Activated naive CD8-positive, alpha-beta T cell treated with anti-CD3 and anti-CD28 coated beads, Interleukin-2, amount 50 U/mL, for 16 hours (primary cell): ENCODE measurements at places on chromosomes 6 and 20.

- no peak for DNase-seq
These were observed 17.9 kb downstream of the GCM1 start for GRCh38 chr6:53130569-53131290.

DNA sequence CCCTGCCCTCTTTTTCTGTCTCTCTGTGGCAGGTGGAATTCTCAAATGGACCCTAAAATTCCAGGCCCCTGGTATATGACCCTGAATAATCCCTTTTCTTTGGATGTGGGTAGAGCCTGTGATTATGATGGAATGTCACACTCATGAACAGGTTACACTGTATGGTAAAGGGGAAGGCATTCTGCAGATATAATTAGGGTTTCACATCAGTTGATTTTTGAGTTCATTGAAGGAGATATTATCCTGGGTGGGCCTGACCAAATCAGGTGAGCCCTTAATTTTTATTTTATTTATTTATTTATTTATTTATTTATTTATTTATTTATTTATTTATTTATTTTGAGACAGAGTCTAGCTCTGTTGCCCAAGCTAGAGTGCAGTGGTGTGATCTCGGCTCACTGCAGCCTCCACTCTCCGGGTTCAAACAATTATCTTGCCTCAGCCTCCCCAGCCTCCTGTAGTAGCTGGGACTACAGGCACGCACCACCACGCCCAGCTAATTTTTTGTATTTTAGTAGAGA, 13.7 kb upstream of the STMND1 start:
- no peak for DNase-seq

DNA sequence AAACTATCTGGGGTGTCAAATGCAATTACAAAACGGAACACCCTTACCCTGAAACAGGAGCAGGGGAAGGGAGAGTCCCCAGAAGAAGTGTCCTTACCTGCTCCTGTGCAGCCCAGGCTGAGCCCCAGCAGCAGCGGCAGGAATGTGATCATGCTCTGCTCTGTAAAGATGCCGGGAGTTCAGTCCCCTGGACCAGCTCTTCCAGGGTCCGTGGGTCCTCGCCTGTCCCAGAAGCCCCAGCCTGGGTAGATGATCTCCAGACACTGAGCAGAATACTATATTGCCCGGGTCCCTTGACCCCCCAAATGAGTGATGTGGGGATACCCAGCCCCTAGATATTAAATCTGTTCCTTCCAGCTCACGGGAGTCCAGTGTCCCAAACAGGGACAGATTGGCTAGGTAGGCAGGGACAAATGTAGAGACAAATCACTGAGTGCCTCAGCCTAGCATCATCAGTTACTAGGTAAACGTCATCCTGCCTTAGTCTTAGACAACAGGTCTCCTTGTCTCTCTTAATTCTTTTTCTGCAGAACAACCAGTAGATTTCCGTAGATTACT, at the start of gene HLA-DMB:
Gene HLA-DMB, minus strand, starts transcription at position 373 of the 558 bp plus-strand sequence. Its CDS starts 221 bp downstream, at position 152.
- DNase-seq: no peak

- DNase-seq: no peak
These were observed 40.5 kb downstream of the SLC22A1 start for GRCh38 chr6:160162030-160162566.

- no peak for DNase-seq
These were observed 63.0 kb downstream of the IGF2R start for GRCh38 chr6:160031871-160032270.

DNA sequence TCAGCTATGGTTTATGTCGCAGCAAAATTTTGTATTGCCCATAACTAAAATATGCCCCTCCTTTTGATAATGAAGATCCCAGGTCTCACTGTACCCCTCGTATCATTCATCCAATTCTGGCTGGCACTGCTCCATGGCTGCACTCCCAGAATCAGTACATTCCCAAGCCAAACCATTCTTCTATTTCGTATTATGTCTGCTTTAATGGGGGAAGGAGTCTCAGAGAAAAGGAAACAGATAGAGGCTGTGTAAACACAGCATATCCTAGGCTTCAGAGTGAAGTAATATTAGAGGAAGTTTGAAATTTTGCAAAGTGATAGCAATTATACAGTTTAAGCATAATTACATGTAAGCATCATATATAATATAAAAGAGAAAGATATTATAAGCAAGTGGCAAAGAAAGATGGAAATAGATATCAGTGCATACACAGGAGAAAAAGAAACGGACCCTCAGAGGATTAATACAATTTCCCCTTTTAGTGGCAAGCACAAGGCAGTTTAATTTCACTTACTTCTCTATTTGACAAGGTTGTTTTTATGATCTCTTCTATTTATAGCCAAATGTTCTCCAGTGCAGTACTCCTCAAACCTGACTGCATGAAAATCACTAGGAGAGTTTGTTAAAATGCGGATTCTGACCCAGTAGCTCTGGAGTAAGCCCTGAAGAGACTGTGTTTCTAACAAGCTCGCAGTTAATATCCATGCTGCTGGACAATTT, 56.5 kb upstream of the TENT5A start:
- DNase-seq: no peak

DNA sequence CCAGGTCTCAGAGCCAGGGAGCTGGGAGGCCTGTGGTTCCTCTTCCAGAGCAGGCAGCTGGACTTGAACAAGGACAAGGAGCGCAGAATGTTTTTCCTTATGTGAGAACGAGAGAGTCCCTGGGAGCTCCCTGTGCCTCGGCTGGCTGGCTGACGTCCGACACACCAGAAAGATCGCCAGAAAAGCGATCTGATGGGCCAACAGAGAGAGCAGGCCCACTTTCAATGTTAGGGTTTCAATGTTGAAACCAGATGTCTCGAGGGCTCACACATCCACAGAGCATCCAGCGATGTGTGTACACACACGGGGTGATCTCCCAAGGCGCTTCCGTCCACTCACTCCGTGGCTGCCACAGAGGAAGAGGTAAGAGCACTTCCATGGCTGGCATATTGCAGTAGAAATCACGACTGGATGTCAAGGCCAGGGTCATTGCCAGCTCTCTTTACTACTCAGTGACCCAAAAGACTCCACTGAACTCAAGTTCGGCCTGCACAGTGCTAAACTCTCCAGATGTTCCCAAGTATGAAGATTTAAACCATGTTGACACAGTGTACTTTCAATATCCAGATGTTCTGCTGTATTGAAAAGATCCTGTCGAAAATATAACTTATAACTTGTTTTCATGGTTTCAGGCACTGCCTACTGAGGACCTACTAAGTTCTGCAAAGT, 70.8 kb upstream of the FOXC1 start:
- no peak for DNase-seq

DNA sequence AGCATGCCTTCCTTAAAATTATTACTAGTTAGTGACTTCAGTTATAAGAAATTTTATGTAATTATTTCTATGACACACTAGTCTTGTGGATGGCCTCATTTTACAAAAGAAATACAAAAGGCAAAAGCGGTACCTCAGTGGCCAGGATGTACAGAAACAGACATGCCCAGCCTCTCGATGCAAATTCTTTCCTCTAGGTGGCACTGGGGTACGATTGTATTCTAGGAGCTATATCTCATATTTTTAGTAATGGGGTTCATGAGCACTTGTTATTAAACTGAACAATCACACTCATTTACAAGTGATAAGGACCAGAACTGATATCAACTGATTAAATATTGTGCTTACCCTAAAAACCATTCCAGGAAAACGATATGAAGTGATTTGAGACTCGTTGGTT, 59.8 kb downstream of the SOD2 start:
- no peak for DNase-seq

DNA sequence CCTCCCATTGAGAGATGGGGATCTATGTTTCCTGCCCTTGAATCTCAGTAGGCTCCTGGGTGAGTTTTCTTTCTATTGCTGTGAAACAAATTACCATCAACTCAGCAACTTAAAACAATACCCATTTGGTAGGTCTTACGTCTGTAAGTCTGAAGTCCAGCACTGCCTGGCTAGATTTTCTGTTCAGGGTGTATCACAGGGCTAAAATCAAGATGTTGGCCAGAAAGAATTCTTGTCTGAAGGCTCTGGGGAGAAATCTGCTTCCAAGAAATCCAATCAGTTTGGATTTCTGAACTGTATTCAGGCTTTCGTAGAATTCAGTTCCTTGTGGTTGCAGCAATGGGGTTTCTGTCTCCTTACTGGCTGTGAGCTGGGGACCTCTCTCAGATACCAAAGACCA, 99.6 kb upstream of the SLC24A3 start:
- DNase-seq: no peak

DNA sequence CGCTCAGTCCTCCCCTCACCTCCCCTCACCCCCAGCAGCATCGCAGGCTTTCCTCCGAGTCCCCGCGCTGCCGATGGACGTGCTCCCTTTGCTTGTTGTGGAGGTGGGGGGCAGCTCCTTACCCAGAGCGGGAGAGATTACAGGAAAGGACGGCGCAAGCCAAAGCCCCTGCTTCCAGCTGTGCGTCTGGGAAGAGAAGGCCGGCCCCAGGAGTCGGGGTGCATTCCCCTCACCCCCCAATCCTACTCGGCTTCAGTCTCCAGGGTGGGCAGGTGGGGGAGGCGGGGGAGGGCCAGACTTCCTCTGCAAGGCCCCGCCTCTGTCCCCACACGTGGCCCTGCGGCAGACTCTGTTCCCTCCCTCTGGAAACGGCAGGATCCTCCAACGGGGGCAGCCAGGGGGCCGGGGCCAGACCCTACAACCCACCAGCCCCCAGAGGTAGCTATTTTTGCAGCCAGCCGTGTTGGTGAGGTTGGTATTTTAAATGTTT, 43.6 kb downstream of the NTSR1 start:
- no peak for DNase-seq

GRCh38 chr6:82033631-82034211, 213.8 kb downstream of the IBTK start:
- no peak for DNase-seq

- no peak for DNase-seq
These were observed 179.9 kb upstream of the DTNBP1 start for GRCh38 chr6:15842727-15843117.

DNA sequence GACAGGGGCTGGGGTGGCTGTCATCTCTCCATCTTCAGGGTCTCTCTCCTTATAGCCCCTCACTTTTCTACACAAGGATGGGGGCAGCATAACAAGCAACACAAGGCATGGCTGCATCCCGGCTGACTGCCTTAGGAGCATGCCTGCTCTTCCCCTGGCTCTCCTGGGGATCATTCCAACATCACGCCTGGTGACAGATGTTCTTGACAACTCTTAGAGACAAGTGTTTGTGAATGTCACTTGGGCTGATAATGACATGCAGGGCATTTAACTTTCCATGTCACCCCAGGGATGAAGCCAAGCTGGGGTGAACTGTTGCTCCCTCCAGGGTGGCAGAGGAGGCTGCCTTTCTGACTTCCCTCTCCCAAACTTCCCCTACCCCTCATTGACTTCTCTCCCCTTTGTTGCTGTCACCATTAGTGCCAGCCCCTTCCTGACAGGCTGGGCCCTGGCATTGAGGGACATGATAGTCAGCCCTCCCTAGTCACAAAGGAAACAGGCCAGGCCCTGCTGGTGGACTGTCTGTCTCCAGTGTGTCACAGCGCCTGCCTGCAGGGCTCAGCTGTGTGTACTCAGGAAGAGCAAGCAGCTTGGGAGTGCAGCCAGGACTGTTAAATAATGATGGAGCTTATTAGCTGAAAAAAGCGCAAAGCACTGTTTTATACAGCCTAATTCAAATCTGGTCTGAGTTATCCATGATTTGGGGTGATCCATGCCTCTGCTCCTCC, 161.8 kb downstream of the LRFN2 start:
- DNase-seq: no peak

DNA sequence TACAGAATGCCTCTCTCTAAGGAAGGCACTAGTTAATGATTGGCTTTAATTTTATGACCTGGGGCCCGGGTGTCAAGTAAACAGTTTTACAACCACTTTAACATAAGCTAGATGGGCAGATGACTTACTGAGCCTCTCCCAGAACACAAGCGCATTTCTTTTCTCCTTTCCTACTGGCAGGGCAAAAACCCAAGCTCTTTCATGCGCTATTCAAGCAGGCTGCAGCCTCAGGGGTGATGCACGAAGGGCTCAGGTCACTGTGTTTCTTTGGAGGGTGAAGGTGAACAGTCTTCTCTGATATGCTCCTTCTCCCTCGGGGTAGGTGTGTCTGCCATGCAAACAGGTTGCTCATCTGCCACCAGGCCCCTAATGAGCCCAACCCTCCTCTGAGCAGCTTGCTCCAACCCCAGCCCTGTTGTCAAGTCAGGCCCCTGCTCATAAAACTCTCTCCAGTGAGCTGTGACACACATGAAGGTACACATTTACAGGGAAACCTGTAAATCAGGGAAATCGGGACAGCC, 73.5 kb upstream of the CDH4 start:
- no peak for DNase-seq

DNA sequence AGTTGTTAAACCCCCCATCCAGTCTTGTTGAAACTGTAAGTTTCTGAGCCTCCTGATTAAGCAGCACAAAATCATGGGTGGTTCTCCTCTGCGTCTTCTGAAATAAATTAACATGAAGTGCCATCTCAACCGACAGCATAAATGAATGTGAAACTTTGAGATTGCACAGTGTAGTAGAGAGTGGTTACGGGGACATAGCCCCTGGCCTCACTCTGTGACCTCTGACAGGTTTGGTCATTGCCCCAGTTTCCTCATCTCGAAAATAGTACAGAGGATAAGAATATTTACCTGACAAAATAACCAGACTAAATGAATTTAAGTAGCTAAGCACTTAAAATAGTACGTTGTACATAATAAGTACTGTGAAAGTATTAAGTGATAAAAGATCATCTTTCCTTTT, 19.1 kb downstream of the NKX2-4 start:
- no peak for DNase-seq

DNA sequence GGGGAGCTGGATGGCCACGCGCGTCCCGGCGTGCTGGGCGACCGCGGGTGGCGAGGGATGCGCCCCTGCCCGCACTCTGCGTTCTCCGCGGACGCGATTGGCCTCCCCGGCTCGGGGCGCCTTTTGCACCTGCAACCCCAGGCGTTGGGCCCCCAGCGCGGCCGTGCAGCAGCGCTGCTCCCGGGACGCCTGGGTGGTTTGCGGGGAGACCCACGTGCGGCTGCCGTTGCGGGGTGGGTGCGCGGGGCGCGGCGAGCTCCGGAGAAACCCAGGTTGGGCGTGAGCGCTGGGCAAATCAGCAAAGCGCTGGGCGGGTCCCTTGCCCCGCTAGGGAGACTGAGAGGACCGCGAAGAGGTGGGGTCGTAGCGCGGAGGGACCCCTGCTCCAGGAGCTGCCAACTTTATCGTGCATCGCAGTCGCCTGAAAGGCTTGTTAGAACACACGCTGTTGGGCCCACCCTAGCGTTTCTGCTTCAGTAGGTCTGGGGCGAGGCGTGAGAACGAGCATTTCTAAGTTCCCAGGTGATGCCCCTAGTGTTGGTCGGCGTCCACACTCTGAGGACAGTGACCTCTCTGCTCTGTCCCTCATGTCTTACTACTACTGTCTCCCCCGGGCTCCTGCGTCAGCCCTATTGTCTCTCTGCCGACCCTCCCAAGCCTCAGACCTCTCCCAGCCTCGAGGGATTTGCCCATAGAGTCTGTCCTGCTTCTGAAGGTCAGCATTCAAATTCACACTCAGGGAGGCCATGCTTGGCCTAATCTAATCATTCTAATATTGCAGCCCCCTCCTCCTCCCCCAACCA, 538 bp upstream of the ZFP64 start:
- peak; percentile 12 for DNase-seq
